ENCODE measurements at places on chromosomes 1 and 21.
A peak's percentile ranks its signal among the peaks of the same experiment; 100 is the strongest.

GRCh38 chr1:230068952-230069684, 2.1 kb downstream of the GALNT2 start:
- DNase-seq, result no peak

GRCh38 chr21:41045534-41046268, 122.3 kb upstream of the BACE2 start:
- no peak for DNase-seq

GRCh38 chr1:204463125-204464060, 31.2 kb downstream of the PIK3C2B start:
- no peak for DNase-seq

DNA sequence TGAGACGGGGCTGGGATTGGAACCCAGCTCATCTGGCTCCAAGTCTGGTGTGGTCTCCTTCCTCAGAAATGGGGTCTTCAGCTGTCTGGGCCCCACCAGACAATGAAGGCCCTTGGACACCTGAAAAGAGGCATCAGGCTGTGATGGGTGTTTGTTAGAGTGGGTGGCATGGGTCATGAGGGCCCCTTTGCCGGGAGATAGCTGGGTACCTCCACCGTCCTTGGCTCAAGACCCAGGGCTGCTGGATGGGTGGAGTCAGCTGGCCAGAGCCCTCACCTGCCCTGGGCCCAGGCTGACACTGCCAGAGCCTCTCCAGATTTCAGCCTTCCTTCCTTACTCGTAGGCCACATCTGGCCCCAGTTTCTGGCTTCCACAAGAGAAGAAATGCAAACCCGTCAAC, 13.4 kb upstream of the TTC22 start:
- DNase-seq, result no peak

GRCh38 chr1:62528015-62528414, 69.3 kb upstream of the ANGPTL3 start:
- DNase-seq, result no peak

DNA sequence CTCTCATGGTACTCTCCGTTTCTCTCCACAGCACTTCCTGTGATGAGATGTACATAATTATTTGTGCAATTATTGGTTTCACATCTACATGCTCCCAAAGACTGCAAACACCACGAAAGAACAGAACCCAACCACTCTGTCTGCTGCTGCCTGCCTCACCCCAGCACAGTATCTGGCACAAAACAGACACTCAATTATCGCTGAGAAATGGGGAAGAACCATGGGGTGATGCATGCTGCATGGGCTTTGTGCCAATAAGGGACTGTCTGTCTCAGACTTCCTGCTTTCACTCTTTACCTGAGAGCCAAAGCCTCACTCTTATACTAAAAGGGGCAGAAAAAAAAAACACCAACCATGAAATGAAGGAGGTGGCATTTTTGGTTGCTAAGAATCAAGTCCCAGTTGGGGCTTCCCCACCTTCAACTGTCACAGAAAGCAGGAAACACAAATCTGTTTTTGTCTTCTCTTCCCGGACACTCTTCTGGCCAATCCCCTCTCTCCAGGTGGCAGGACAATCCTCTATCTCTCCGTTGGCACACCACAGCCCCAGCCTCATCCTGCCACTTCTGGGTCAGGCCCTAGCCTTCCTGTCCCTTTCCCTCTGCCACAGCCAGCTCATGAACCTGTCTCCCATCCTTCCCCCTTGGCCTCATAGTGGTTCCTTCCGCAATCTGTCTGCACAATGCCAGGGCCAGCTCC, 82.0 kb downstream of the TGFBR3 start:
- no peak for DNase-seq

DNA sequence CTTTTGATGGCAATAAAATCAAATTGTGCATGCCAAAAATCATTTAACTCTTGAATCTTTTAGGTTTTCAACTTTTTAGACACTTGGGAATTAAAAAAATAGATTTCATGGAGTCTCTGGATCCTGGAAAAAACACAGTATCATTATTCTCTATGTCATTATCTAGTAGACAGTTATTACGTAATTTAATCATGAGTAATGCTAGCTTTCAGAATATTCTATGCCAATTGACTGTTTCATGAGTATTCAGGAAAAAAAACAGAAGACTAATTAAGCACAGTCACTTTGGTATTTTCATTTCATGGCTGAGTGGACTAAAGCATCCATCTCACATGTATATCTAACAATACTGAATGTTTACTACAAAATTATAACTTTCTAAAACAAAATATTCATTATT, 44.0 kb downstream of the ODF2L start:
- DNase-seq, result no peak

DNA sequence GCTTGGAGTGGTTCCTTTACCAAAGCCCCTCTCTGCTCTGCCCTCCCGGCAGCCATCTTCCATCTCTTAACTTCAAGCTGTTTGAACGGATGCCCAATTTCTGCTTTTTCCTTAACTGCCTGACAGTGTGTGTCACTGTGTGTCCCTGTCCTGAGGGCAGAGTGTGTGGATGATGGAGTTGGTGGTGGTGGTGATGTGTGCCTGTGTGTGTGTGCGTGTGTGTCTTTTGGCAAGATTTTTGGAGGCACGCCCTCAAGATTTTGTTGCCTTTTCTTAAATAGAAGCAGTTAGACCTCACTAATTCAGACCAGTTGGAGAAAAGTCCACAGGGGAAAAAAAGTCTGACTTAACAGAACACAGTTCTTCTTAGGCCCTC, 30.3 kb downstream of the SERTAD4 start:
- DNase-seq, result no peak

DNA sequence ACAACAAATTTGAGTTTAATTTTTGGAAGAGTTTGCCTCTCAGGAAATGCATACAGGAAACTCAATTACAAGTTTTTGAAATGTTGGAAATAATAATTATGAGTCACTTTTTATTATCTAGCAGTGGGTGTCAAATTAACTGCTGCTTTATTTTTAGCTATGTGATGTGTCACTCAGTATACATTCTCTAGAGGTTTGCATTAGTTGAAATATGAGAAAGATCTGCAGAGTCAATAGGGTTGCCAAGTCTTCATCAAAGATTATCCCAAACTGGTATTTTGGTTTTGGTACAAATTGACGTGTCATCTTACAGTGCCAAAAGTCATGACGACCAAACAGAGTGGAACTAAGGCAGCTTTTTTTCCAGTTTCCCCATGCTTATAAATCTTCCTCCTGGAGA, 54.3 kb upstream of the DIPK1A start:
- DNase-seq, result peak; percentile 47

DNA sequence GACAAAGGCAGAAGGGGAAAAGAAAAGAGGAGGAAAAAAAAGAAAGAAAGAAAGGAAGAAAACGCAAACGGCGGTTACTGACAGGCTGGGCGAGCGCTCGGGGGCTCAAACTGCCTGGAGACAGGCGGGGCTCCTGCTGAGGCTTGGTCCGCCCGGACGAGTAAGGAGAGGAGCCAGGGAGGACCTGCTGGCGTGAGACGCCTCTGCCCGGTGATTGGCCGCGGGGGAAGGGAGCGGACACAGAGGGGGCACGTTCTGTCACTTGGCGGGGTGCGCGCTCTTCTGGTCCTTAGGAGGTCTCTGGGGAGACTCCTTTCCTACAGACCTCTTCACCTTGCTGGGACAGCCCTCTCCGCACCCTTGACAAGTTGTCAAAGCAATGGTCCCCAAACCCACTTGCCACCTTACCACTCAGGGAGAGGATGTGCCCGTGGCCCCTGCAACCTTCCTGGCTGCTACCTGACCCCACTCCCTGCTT, 791 bp upstream of the PIK3R3 start:
- DNase-seq, result no peak

DNA sequence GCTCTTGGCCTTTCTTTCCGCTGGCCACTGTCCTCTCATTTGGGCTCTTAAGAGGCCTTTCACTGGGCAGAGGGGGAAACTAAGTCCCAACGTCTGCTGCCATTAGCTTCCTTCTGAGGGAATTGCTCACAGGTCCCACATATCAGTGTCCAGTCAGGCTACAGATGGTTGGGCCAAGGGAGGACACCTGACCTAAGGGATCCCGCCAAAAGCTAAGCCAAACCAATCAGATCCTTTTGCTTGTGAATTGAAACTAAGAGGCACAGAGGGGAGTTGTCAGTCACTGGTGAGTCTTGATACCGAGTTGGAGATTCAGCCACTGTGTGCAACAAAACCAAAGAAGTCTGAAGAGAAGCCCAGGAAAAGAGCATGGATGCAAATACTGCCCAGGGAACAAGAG, 5.7 kb upstream of the NT5C1A start:
- DNase-seq, result no peak

- no peak for DNase-seq
Measured at GRCh38 chr1:43912607-43913006, 21.0 kb upstream of the ARTN start.

DNA sequence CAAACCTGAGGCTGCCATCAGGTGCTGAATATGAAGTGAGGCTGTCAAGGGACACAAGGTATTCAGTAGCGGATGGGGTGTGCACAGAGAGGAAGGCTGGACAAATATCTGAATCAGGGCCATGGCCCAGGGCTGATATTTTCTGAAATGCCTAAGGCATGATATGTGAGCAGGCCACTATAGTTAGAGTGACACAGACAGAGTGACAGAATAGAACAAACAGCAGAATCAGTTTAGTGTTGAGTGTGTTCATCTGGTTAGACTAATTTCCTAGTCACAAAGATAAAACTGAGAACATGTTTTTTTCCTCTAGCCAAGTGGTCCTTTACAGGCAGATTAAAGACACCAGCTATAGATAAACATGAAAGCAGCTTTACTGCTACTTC, 3.9 kb downstream of the OVAAL start:
- no peak for DNase-seq

GRCh38 chr1:153799566-153800465, 24.6 kb downstream of the SLC27A3 start:
- DNase-seq, result no peak

DNA sequence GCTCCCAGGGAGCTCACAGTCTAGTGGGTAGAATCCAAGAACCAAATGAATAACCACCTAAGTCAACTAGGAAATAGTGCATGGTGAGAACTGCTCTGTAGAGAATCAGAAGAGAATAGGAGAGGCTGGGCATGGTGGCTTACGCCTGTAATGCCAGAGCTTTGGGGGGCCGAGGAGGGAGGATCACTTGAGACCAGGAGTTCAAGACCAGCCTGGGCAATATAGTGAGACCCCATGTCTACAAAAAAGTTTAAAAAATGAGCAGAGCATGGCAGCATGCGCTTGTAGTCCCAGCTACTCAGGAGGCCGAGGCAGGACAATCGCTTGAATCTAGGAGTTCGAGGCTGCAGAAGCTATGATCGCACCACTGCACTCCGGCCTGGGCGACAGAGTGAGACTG, 122.3 kb upstream of the IRF2BP2 start:
- no peak for DNase-seq

- no peak for DNase-seq
Measured at GRCh38 chr1:225697428-225697827, 44.5 kb upstream of the ENAH start.

- DNase-seq, result no peak
Measured at GRCh38 chr1:37031871-37032270, 2.4 kb downstream of the GRIK3 start.

- no peak for DNase-seq
Measured at GRCh38 chr1:155946633-155947219, 5.3 kb downstream of the RXFP4 start.

- no peak for DNase-seq
Measured at GRCh38 chr1:220430059-220430458, 97.9 kb upstream of the MARK1 start.

DNA sequence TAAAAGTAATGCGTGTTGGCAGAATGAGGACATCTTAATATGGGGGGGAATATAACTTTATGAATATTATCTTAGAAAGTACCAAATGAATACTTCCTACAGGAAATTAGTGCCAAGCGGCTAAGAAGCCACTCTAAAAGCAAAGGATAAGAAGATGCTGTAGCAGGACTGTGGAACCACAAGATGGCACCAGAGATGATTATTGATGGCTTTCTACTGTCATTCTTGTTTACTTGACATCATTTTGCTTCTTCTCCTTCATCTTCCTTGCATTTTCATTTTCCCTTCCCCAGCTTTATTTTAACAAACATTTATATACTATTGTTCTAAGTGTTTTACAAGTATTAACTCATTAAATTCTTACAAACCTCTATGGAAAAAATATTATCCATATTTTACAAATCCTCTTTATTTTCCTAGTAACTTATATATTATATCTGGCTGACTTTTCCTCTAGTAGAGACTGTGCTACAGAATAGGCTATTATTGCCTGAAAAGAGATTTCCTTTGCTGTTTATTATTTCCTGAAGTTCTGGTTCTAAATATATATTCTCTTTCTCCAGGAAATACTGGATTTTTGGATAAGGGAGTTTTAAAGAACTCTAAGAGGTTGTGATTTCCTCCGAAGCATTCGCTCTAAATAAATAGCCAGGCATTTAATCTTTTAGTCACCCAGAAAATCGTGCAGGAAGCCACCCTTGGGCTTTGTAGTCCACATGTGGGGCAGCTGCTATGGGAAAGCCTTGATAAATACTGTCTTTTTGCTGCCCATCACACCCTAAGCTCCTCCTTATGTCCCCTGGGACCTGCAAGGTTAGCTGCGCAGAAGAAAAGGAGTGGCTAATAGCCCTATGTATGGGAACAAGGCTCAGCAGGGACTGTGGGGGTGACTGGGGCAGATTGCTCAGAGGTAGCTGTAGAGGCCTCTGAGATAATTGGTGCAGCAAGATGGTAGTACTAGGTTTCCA, 69.8 kb downstream of the TPR start:
- peak; percentile 7 for DNase-seq

GRCh38 chr1:201011616-201012015, 11.9 kb downstream of the KIF21B start:
- no peak for DNase-seq

DNA sequence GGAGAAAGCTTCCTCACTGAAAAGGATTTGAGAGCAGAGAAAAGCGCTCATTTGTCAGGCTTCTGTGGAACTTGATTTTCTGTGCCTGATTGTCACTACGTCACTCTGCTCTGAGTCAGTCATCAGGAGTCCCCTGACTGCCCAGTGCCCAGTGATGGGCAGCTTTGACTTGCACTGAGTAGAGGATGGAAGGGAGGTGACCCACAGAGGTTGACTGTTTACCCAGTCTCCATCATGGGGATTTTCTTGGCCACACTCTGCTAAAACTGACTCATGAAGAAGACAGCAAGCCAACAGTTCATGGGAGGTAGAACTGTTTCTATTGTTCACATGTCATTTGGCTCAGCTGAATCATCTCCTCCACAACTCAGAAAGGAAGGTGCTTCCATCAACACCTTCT, 82.1 kb upstream of the DUSP10 start:
- DNase-seq, result no peak

DNA sequence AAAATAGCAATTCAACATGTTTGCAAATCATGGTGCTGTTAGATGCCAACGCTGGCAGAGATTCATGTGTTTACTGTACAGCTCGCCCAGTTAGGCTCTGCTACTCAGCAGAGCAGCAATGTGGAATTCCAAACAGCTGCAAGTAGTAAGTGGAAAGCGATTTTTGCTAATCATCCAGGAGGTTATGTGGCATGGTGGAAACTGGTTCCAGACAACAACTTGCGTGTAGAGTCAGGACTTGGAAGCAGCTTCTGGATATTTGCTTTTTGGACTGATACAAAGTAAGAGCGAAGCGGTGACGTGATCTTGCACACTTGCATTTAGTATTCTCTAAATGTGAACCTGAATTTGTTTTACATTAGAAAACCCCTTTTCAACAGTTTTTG, 27.1 kb upstream of the HHAT start:
- no peak for DNase-seq
